RPMI8226 (cell line): ENCODE measurements at places on chromosomes 1 and 21.

DNA sequence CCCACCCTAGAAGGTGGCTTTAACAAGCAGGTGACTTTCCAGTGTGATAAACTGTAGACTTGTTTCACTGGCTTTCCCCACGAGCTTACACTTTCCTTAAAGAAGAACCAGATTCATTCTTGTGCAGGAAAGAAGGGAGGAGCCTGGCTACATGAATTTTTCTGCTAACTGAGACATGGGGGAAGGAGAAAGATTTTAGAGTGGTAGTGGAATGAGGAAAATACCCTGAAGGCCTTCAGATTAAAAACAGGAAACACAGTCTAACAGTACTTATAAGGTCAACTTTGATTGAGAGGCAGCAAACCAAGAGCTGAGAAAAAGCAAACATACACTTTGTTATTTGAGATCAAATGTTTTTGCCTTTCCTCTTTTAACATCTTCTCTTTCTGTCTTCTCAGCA, 640.9 kb upstream of the PLXNA2 start:
- no peak for DNase-seq

- DNase-seq: no peak
These were observed 141.8 kb upstream of the ZRANB2 start for GRCh38 chr1:71222668-71223067.

- no peak for DNase-seq
These were observed 62.7 kb downstream of the CD34 start for GRCh38 chr1:207848234-207848633.

DNA sequence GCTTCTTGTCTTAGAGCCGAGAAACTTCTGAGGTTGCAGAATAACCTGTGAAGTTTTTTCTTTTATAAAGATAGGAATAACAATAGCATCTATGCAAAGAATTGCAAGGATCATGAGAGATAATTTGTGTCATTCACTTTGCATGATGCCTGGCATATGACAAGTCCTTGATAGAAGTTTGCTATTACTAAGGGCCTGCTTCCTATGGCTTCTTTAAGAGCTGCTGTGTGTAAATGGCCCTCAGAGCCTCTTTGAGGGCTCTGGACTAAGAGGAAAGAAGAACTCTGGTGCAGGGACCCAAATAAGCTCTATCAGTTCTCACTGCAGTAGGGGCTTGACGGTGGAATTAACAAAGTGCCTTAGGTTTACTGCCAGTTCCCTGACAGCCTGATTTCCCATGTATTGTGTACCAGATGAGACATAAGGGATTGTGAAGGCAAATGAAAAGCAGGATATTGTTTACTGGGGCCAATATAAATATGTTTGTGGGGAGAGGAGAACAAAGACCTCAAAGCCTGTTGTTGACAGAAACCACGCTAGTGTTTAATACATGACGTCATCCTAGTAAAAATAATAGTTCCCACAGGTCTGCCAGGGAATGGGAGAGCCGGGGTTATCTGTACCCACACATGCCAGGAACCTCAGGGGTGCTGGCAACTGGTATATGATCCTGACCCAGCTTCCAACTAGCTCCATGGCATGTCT, 131.2 kb upstream of the UBE2U start:
- DNase-seq: no peak

- no peak for DNase-seq
These were observed 317.9 kb downstream of the NFIA start for GRCh38 chr1:61400131-61400770.

DNA sequence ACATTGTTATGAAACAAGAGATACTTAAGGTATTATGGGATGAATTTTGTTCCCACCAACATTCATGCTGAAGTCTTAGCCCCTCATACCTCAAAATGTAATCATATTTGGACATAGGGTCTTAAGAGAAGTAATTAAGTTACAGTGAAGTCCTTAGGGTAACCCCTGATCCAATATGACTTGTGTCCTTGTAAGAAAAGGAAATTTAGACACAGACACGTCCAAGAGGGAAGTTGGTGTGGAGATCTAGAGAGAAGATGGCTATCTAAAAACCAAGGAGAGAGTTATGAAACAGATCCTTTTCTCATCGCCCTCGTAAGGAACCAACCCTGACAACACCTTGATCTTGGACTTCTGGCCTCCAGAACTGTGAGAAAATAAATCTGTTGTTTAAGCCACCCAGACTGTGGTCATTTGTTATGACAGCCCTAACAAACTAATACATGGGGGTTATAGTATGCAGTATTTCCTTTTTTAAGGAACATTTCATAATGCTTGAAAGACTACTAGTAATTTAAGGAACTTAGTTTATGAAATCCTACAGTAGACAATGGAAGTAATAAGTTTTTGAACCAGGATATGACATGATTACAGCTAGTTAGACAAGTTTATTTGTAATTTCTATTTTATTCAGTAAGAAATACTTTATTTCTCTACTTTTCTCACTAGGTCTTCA, 875.5 kb upstream of the ADGRL2 start:
- no peak for DNase-seq
